GM12865 (cell line): ENCODE measurements at places on chromosomes 3 and 15.

- no peak for DNase-seq
Observed at GRCh38 chr15:34941831-34942230, 27.7 kb downstream of the AQR start.

GRCh38 chr3:158568784-158569183, 2.2 kb upstream of the MLF1 start:
- no peak for DNase-seq

GRCh38 chr3:160945336-160945735, 159.8 kb downstream of the B3GALNT1 start:
- no peak for DNase-seq

DNA sequence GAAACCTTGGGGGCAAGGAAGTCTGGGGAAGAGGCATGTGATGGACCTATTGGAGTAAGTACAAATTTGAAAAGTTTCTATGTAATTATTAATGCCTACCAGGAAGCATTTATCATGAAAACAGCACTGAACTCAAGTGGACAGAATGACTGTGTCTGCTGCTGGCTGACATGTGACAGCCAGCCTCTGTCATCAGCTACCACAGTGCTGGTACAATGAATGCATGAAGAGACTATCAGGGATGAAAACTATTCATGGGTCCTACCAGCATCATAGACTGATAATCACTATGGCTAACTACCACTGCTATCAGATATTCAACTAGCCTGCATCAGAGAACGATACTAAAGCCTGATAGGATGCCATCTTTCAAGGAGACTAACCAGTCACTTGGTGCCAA, 193.5 kb downstream of the RAP2B start:
- DNase-seq: no peak

GRCh38 chr3:123764647-123765046, 119.5 kb downstream of the MYLK start:
- no peak for DNase-seq
